Astrocyte of the cerebellum (primary cell): ENCODE measurements at places on chromosomes 5 and 9.

GRCh38 chr9:70435948-70436347 is 21.5 kb upstream of the KLF9 start:
- peak; percentile 69 for DNase-seq

GRCh38 chr9:113590991-113591898 is 127.7 kb downstream of the RGS3 start:
- peak; percentile 56 for DNase-seq

DNA sequence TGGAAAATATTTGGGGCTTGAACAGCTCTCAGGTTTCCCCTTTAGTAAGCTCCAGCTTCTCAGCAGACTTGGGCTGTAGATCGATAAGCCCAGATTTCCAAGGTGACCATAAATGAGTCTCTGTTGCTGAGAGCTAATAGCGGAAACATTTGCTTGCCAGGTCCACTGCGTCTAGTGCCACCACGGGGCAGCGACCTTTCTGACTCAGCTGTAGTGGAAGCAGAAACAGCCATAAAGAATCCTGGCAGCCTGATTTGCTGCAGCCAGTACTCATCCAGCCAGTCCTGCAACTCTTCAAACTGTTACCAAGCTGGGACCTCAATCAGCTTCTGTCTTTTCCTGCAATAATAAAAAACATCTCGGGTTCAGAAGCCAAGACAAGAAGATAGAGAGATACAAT is 241.7 kb downstream of the DOCK8 start:
- no peak for DNase-seq

GRCh38 chr9:98899408-98900056 is 44.2 kb upstream of the COL15A1 start:
- peak; percentile 78 for DNase-seq

DNA sequence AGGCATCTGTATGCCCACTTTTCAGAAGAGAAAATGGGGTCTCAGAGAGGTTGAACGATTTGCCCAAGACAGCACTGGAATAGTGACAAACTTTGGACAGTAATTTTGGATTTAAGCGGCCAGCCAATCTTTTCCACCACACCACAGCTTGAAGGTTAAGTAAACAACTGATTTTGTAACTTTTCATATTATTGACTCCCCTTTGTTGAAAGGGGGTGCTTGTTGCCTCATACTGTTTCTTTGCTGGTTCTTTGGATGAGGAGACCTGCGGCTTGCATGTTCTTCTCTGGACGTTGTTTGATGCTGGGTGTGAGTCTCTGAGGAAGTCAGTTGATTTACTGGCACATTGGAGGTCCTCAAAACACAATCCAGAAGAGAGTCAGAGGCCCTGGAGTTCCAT is 11.7 kb upstream of the GABBR2 start:
- DNase-seq: no peak

- DNase-seq: no peak
These were observed 75.4 kb upstream of the CPLX2 start for GRCh38 chr5:175795959-175796358.

GRCh38 chr9:116133163-116133562 is 20.4 kb upstream of the PAPPA start:
- no peak for DNase-seq

DNA sequence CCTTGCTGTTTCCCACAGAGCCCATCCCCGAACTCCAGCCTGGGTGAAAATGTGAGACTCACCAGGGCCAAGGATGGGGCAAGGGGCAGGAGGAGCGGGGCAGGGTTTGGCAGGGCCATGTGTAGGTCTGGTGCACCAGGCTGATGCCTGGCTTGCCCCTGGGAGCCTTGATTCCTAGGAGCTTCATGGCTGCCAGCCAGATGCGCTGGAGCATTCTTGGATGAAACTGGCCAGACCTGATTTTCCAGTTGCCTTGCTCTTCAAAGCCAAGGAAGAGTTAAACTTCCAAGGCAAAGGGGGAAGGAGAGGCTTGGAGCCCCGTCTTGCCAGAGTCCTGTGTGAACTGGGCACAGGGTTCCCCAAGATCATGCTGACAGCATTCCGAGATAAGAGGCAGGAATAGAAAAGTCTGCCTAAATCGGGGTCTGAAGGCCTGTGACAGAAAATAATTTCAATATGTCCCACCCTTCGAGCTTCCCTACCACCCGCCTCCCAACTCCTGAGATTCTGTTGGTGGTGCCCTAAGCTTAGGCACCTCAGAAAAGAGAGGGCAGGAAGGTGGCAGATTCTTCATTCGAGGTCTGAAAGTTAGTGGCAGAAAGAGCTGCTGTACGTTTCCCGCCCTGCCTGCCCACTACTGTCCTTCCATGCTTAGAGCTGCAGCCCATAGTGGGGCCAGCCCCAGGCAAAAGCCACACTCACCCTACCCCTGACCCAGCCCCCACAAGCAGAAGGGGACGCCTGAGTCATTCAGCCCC is 20.4 kb downstream of the FAT2 start:
- DNase-seq: no peak

GRCh38 chr5:105274079-105274478 is 1711.5 kb upstream of the NUDT12 start:
- DNase-seq: no peak
